ENCODE measurements at places on chromosomes 12 and 14.

DNA sequence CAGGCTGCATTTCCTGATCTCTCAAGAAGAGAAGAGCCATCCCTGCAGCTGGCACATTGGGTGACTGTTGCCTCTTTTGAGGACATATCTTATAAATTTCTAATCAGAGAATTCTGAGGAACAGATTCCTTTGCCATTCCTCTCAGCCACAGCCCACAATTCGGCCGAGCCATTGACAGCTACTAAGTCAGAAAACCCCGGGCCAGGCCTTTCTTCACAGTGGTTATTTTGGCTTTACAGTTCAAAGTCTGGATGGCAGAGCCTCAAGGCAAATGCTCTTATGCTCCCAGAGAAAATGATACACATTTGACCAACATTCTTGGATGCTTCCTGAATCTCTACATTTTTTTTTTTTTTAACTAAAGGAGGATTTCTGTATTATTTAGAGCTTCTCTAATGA, 138.4 kb upstream of the FRMD6 start:
- DNase-seq, result no peak

- no peak for DNase-seq
Observed at GRCh38 chr12:10142976-10143589, 13.1 kb upstream of the CLEC7A start.

DNA sequence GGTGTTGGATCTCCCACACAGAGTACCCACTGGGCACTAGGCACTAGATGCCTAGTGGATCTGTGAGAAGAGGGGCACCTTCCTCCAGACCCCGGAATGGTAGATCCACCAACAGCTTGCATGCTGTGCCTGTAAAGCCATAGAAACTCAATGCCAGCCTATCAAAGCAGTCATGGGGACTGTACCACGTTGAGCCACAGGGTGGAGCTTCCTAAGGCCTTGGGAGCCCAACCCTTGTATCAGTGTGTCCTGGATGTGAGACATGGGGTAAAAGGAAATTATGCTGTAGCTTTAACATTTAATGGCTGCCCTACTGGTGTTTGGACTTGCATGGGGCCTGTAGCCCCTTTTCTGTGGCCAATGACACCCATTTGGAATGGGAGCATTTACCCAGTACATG, 1024.9 kb downstream of the TMEM121 start:
- no peak for DNase-seq

- DNase-seq, result no peak
Observed at GRCh38 chr12:125065021-125065918, at the start of gene AACS. Gene AACS, plus strand, starts transcription at chr12:125065435. Its CDS starts 150 bp downstream, at chr12:125065585.

- DNase-seq, result no peak
Observed at GRCh38 chr12:68240975-68241374, 12.4 kb downstream of the IL22 start.

- DNase-seq, result no peak
Observed at GRCh38 chr14:24162093-24162492, 1.0 kb downstream of the IRF9 start.
